ENCODE measurements at places on chromosomes 7 and 10.

- no peak for DNase-seq
These were observed 20.7 kb downstream of the LHPP start for GRCh38 chr10:124482236-124482800.

DNA sequence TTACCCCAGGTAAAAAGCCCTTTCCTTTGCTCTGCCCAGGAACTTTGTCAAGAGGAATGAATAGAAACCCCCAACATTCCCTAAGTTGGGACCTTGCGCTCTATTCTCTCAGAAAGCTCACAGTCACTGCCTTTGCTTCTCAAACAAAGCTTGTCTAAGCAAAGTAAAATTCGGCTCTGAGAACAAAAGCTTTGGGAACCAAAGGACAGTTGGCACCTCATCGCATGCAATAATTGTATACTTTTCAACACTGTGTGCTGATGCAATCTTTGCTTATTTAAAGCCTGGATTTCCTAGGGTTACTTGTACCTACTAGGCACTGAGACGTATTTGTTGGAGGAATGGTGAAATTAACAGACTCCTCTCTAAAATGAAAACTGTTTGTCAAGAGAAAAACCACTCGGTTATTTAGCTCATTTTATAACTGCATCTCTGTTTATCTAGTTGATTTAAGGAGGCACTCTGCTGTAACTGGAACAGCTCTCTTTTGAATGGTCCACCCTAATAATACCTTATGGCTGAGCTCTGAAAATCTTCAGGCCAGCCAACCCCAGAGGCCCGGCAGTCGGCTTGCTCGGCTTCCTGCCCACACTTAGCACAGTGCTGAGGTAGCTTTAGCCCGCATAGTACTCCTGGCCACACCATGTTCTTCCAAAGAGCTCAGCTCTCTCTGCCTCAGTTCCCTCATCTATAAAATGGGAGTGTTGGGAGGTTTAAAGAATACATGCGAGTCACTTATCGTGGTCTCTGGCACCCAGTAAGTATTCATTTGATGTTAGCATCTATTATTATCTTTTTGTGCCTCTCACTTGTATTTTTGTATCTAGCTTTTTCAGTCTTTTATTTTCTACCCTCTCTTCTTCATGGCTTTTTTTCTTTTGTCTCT lies 80.2 kb upstream of the PRR15 start:
- DNase-seq, result no peak

DNA sequence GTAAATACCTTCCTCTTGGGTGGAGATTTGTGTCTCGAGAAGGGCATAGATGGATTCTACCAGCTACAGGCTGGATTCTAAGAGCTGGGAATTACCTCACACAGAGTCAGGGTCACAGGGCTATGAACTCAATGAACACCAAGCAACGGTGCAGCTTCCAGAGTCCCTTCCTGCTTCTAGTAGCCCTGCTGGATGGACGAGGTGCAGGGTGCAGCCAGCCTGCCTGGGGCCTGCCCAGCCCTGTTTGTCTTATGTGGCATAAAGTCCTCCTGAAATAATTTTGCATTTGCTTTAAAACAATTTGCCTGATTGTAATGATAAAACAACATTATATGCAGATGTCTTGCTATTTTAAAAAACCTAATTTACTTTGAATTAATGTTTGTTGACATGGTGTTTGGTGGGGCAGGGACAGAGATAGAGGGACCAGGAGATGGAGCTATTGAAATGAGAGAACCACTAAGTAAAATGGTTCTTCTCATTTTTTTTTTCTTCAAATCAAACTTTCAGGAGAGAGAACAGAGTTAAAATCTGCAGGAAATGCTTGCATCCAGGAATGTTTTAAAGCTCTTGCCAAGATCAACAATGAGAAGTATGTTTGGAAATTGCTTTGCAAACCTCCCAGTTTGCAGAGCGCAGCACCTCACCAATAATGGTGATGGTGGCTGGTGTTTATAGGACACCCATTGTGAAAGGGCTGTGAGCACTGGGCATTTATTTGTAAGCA lies 305.4 kb upstream of the PODXL start:
- no peak for DNase-seq

GRCh38 chr7:17971411-17971810 lies 31.1 kb upstream of the SNX13 start:
- no peak for DNase-seq

DNA sequence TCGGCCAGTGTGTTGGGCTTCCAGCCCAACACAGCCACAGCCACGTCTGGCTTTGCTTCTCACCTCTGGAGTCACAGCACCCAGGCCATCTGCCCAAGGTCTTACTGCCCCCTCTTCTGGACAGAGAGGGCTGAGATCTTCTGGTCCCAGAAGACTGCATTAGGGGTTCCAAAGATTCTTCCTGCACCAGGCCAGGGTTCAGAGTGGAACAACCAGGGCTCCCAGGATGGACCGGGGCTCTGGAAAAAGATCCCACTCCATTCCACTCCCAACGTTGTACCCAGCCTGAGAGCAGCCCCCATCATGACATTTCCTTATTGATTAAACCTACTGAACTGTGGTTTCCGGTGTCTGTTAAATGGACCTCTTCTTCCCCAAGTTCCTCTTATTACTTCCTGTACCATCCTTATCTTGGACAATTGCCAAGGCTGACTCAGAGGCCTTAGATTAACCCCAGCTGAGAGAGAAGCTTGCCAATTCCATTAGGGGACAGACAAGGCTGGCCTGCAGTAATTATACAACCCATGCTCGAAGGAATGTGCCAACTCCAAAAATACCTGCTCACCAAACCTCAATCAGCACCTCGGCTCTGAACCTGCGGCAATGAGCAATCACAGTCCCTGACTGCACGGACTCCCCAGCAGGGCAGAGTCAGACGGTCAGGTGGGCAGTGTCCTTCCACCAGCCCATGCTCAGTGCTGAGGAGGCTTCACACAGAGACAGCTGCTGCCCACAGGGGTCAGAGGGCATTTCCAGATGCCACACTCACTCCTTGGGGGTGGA lies 47.9 kb upstream of the NPFFR1 start:
- DNase-seq, result peak; percentile 42

GRCh38 chr10:19561181-19561580 lies 255.1 kb upstream of the PLXDC2 start:
- no peak for DNase-seq

DNA sequence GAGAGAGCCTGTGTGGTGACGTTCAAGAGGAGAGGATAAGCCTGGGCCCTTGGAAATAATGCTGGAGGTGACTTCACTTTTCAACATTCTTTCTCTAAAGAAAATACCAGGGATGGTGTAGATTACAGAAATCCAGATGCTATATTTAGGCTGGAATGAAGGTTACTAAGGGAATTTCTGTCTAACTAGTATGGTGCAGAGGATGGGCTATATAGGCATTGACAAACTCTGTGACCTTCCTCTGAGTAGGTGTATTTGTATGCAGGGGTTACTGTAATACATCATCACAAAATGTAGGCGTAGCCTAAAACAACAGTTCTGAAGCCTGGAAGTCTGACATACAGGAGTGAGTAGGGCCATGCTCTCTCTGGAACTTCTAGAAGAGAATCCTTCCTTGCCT lies 155.3 kb upstream of the INHBA start:
- DNase-seq, result no peak

- DNase-seq, result no peak
These were observed 142.9 kb upstream of the PCGF5 start for GRCh38 chr10:91077549-91078071.

DNA sequence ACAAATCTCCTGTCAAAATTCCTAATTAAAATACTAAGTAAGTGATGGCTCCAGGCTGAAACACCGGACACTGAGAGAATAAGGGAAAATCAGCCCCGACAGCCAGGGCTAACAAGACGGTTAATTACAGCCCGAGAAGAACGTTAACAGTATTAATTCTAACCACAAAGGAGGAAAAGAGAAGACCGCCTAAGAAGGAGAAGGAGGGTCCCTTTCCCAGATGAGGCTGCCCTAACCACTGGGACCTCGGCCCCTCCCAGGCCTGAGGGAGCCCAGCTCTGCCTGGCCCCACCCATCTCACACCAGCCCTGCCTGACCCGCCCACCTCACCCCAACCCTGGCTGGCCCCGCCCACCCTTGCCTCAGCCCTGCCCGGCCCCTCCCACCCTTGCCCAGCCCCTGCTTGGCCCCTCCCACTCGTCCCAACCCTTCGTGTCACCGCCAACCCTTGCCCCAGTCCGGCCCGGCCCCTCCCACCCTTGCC lies 51.3 kb downstream of the PWWP2B start:
- no peak for DNase-seq

- DNase-seq, result no peak
These were observed 605 bp downstream of the SUFU start for GRCh38 chr10:102504179-102504975.

GRCh38 chr7:145183069-145183468 lies 347.2 kb upstream of the TPK1 start:
- DNase-seq, result no peak

- no peak for DNase-seq
These were observed 9.9 kb upstream of the CSGALNACT2 start for GRCh38 chr10:43128331-43128730.

DNA sequence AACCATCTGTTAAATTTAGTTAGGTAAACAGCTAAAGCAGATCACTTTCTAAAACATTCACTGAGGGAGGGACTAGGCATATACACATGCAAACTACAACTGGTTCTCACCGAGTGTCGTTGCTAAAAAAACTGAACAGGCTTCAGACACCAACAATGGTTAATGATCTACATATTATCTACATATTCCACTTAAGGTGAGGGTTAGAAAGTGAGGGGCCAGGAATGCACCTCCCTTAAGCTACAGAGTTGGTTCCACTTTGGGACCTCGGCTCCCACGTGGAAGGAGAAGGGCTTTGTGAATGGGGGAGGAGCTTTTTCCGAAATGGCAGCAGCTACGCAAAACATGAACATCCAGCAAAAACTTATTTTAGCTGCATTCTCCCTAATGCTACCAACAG lies 5.8 kb downstream of the CTBP2 start:
- DNase-seq, result no peak

DNA sequence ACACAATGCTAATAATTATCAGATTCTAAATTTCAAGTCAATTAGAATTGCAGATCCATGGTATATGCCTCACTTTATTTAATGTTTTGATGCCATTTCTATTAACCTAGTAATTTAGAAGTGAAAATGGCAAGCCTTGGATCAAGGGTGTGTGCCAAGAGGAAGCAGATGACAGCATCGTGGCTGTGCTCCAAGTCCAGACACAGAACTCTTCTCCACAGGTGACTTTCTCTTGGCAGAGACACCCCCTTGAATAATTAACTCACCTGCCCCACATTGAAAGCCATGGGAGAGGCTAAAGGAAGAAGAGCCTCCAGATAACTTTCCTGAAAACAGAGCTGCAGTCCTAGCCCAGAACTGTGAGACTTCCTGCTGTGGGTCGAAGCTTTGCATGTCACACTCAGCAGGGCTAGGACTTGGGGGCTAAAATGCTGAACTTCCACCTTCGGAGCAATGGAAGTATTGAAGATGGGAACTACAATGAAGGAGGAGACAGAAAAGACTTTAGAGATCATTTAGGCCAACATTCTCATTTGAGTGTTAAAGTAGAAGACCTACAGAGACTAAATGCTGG lies 996 bp upstream of the C10orf90 start:
- no peak for DNase-seq

- DNase-seq, result no peak
These were observed 116.5 kb downstream of the CABCOCO1 start for GRCh38 chr10:61779276-61779675.

- DNase-seq, result no peak
These were observed 1.7 kb upstream of the TNKS2 start for GRCh38 chr10:91796331-91797047.

DNA sequence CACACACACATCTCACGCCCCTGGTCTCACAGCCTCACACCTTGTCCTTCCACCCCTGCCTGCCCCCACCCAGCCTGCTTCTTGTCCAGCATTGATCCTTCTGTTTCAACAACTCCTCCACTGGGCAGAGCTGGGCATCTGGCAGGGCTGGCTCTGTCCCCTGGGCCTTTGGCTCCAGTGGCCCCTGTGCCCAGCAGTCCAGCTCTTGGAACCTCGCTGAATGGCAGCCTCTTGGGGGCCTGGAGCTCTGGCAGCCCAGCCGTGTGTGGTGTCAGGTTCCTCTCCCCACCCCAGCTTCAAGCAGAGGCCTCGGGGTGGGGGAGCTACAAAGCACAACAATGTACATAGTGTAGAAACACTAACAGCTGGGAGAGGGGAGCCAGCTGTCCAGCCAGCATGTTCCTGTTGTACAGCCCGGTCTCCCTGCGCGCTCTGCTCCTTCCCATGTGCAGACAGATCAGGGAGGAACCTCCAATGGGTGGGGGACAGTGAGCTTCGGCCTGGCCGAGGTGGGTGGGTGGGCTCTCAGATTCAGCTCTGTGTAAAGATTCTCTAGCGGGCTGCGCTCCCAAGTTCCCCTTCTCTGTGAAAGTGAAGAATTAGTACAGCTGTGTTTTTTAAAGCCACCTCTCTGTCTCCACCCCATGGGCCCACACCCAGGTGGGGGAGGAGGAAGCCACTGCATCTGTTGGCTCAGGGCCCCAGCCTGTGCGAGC lies 19.4 kb downstream of the ZMIZ2 start:
- peak; percentile 24 for DNase-seq

DNA sequence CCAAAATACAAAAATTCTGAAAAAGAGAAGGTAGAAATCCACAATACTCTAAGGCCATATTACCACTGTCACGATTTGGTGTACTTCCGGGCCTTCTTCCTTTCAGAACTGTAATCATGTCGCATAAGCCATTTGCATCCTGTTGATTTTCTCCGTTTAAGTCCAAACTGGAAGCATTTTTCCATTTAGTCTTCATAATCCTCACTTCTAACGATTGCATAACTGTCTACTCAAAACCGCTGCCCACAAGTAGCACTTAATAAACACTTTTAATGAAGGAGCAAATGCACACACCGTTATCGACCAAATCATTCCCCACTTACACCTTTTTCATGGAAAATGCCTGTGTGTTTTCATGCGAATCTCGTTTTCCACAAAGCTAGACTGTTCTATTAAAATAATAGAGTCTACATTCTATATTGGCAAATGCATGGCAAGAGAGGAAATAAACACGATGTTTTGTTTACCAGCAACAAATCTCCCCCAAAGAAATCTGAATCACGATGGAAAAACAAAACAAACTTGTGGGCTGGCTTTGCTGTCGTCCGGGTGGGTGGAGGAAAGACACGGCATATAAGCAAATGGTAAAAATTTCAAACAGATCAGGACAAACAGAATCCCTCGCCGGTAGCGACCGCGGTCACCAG lies 1.0 kb downstream of the ATE1 start:
- DNase-seq, result no peak

- no peak for DNase-seq
These were observed 215.5 kb downstream of the PCDH15 start for GRCh38 chr10:54585572-54585971.

DNA sequence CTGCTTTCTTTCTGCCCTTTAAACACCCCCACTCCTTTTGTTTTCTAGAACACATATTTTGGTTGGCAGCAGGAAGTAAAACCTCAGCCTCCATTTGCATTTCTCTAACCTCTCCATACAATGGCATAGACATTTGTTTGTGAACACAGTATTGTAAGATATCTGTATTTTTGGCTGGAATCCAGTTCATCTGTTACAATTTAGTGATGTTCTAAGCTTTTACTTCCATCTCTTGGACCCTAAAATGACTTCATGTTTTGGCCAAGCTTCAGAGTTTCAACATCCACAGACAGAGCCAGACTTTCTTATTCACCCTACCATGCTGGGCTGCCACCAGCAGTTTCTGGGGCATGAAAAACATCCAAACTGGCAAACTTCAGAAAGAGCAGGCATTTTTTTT lies 21.1 kb upstream of the AUTS2 start:
- no peak for DNase-seq

- DNase-seq, result no peak
These were observed 528.9 kb upstream of the FZD8 start for GRCh38 chr10:36170943-36171501.
